IPS-NIHi11 (cell line): ENCODE measurements at places on chromosomes 13 and 19.

DNA sequence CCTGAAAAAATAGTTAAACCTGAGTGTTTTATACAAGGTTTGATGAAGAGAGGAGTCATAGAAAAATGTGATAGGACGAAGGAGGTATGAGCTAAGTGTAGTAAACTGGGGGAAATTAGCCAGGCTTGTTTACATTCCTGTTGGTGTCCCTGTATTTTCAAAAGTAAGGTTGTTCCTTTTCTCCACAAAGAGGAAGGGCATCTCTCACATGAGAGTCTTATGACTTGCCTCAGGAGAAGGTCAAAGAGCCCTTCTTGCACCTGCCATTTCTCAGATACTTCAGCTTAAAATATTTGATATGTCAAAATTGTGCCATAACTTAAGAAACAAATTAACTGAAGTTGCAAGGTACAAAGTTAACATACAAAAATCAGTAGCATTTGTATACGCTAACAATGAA, 3.6 kb upstream of the N4BP2L2 start:
- DNase-seq = no peak

DNA sequence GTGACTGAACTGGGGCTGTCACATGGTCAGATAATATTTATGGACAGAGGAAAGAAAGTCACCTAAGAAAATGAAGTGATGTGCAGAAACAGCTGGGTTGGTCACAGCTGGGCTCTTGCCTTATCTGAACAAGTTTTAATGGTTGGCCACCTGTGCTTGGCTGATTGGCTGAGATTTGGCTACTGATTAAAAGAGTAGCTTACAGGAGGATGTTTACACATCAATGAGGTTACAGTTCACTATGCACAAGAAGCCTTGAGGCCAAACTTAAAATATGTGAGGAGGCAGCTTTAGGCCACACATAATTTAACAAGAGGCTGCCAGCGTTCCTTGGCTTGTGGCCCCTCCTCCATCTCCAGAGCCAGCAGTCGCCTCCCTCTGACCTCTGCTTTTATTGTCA, 99.2 kb upstream of the C1QTNF9B start:
- no peak for DNase-seq

DNA sequence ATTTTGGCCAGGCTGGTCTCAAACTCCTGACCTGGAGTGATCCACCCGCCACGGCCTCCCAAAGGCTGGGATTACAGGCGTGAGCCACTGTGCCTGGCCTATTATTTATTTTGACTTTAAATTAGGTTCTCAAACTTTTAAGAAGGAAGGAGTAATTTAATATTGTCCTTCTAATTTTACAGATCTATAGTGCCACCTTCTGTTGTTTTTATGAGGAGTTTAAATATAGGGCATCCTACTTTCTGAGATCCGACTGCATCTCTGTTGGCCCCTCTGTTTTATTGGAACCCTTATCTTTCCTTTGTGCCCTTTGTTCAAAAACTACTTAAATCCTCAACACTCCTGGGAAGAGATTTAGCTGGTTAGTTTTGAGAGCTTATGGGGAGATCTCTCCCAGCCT, 25.4 kb upstream of the ZMYM5 start:
- DNase-seq = no peak

DNA sequence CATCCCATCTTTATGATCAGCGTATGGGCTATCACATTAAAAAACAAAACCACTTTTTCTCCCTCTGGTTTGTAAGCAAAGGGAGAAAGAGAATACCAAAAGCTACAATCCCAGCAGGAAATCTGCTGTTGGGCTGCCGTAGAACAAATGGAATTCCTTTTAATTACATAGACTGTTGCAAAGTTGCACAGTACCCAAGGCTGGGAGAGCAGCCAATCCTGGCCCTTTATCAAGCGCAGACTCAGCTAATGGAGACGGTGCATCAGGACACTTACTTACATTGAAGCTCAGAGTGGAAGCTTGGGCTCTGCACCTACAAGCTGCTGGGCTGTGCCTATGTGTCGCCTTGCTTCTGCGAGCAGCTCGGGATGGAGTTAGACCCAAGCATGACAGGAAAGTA, 15.2 kb downstream of the CCNA1 start:
- no peak for DNase-seq

- peak; percentile 83 for DNase-seq
These were observed 13.2 kb downstream of the GADD45B start for GRCh38 chr19:2488942-2489731.

GRCh38 chr13:95955255-95955654, 97.9 kb downstream of the UGGT2 start:
- no peak for DNase-seq

- DNase-seq = no peak
These were observed 1531.7 kb upstream of the SPRY2 start for GRCh38 chr13:81872581-81872980.

GRCh38 chr19:49506575-49507105, 5.8 kb upstream of the FCGRT start:
- peak; percentile 84 for DNase-seq

DNA sequence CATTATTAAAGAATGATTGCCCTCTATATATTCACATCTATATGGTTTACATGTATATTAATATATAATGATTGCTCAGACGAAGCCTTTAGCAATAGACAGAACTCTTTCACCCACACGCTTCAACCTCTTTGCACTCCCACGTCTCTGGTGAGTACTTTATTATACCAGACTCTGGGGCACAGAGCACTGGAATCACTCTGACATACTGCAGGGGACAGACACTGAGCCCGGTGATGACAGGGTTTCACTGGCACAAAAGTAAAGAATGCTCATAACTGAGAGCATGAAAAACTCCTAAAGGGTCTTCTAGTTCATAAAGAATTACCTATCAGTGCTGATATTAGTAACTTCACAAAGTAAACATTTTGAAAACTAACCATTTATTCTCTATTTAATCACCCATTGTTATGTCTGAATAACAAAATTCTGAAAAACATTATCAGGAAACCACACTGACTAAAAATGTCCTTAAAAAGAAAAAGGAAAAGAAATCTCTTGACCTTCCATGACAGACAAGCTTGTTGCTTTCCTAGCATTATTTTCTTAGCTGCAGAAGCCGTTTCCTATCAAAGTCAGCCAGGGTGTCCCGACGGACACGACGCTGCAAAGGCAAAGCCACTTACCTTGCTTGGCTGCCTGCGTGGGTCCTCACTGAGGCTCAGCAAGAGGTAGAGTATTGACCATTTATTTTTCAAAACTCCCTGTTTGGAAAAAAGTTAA, 29.1 kb downstream of the TUBGCP3 start:
- DNase-seq = no peak

GRCh38 chr13:73542446-73542845, 483.6 kb downstream of the KLF5 start:
- no peak for DNase-seq

GRCh38 chr19:34088292-34088691, 84.0 kb upstream of the LSM14A start:
- DNase-seq = no peak

GRCh38 chr19:13072188-13072908, 30.3 kb downstream of the LYL1 start:
- DNase-seq = no peak

DNA sequence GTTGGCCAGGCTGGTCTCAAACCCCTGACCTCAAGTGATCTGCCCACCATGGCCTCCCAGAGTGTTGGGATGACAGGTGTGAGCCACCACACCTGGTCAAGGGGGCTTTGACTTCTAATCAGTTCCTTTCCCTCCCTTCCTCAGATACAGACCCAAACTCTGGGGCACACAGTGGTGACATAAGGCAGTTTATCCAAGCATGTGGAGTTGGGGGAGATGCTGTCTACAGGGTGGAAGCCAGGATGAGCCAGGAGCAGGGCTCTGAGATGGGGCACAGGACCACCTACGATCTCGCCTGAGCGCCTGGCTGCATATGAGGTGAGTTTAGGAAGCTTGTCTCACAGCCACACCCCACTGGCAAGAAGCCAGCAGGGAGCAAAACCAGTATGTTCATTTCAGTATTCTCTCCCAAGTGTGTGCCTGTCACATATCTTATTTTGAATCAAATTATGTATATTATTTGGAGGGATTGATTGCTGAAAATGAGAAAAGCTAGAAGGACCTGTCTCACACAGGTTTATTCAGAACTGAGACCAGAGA, 67.7 kb downstream of the KCTD15 start:
- no peak for DNase-seq

DNA sequence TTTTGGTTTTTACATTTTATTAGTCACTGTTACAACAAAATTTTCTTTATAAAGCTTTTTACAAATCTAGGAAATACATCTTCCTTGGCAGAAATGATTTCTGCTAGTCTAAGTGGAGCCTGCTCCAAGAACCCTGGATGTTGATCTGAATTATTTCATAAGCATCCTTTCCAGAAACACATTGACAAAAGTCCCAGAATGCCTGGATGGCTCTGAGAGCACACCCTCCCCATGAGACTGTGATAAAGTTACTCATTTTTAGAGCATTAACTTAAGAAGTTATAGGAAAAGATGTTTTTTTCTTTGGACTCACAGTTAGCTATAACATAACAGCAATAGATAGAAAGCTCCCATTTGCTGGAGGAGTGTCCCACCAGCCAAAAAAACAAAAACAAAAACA, 559.6 kb upstream of the SPRY2 start:
- DNase-seq = no peak

DNA sequence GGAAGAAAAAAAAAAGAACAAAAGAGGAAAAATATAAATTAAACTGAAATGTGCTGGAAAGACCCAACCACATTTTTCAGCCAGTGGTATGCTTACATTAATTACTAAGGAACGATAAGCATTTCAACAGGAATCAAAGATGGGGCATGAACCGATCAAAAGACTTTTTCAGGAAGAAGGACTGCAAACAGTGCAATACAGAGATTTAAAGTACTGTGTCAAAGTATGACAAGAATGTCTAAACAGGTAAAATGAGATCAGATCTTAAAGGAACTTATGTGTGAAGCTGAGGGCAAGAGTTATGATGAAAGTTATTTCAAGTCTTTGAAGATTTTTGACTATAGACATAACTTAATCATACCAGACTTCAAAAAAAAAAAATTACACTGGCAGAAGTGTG, 1761.8 kb downstream of the SLITRK5 start:
- DNase-seq = no peak
